Left colon (tissue), 2 donors: ENCODE measurements at places on chromosomes 3 and 15.

DNA sequence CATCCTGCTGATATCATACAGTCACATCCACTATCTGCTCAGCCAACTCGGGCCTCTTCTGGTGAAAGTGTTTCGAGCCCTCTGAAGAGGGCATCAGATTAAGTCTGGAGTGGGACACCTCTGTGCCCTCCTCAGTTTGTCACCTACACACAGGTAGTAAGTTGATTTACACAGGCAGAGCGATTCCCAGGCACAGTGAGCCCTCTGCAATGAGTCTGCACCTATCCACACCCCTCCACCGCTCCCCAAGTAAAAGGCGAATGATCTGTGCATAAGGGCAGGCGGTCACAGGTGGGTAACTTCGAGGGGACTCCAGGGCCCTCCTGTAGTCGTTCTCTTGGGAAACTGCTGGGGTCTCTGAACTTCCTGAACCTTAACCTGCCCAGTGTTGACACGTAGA, 152.0 kb downstream of the ATP10A start:
- DNase-seq: no peak

DNA sequence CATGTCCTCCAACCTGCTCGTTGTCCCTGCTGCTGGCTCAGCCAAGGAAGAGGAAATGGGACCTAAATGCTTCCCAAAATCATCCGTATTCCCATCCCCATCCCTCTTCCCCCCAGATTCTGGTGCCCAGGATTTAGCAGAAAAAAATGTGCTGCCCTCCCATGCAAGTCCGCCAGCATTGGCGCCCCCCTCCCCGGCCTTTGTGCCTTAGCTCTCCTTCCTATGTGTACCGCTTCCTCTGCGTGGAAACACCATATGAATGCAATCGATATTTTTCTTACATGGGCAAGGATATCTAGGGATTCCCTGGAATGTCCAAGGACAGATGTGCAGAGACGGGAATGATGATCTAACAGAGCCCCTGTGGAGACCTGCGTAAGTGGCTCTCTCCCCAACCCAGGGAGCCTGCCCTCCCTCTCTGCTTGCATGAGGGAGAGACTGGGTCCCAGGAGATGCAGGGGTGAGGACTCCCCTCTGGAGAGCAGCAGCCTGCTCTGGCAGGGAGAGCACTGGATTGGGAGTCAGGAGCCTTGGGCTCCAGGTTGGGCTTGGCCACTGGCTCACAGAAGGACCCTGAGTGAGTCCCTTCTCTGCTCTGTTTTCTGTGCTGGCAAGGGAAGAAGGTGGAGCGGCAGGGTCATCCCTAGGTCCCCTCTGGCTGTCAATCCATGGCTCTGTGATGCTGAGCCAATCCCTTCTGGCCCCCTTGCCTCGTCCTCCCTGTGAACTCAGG, 227.2 kb downstream of the XXYLT1 start:
- DNase-seq: no peak

- no peak for DNase-seq
Measured at GRCh38 chr3:40070816-40071215, 238.7 kb upstream of the EIF1B start.

- no peak for DNase-seq
Measured at GRCh38 chr3:150736903-150737832, 25.8 kb downstream of the SIAH2 start.
